ENCODE measurements at places on chromosomes 6 and 20.

DNA sequence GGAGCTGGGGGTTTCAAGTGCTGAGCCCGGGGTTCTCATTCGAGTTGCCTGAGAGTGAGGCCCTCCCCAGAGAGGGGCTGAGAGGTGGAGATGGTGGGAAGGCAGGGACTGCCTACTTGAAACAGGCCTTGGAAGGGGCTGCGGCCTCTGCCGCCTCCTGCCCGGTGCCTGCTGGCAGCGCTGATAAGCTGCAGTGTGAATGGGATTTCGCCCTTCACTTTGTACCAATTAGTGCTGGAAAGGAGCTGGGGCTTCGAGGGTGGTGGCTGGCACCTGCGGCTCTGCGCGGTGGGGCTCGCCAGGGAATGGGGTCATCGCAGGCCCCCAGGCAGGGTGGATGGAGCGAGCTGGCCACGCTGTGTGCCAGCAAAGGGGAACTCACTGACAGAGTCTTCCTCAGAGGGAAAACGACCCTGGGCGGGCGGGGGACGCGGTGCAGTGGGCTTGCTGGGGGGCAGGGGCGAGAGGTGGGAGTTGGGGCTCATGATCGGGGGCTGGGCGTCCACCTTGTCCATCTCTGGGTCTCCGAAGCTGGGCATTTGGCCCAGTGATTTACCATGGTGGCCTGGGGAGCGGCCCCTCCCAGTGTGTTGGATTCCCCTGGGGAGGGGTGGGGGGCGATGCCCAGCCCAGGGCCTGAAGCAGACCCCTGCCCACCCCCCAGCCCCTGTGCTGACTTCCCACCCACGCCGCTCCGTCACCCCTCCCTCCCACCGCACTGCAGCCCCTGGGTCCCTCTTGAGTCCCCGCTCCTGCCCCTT is 22.9 kb downstream of the COL20A1 start:
- no peak for DNase-seq

GRCh38 chr6:144413418-144413817 is 128.3 kb downstream of the UTRN start:
- no peak for DNase-seq

GRCh38 chr6:15897063-15897876 is 231.6 kb upstream of the MYLIP start:
- DNase-seq, result no peak

DNA sequence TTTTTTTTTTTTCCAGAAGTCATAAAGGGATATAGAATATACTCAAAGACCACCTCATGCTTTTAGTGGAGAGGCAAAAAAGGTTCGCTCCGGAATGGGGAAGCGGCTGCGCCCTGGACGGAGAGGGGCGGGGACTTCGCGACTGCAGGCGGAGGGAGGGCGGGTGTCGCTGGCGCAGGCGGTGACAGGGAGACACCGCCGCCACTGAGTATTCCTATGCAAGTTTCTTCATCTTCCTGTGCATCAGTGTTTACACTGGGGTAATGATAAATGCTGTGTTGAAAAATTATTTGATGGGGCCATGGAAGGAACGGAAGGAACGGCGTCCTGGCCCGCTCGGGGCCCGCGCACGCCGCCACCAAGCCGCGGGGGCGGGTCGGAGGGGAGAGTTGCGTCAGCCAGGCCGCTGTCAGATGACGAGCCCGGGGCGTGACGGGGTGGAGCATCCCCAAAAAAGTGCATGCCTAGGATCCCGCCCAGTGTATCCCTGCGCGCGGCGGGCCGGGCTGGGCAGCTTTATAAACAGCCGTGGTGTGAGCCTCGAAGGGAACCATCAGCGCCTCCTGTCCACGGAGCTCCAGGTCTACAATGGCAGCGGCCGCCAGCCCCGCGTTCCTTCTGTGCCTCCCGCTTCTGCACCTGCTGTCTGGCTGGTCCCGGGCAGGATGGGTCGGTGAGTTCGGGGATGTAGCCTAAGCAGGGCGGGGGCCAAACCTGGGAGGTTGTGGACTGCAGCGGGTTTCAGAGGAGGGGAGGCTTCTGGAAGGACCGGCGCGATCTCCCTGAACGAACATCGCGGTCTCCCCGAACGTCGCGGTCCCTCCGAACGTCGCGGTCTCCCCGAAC is at the start of gene ULBP1:
TSS of gene ULBP1 (plus strand) at position 482 of the 846 bp plus-strand sequence. CDS start at position 589, 107 bp downstream.
- peak; percentile 65 for DNase-seq
